Stimulated activated CD8-positive, alpha-beta memory T cell treated with anti-CD3 and anti-CD28 coated beads, Interleukin-2, amount 100 ng/mL, for 1 hour (primary cell): ENCODE measurements at places on chromosomes 2 and 18.

DNA sequence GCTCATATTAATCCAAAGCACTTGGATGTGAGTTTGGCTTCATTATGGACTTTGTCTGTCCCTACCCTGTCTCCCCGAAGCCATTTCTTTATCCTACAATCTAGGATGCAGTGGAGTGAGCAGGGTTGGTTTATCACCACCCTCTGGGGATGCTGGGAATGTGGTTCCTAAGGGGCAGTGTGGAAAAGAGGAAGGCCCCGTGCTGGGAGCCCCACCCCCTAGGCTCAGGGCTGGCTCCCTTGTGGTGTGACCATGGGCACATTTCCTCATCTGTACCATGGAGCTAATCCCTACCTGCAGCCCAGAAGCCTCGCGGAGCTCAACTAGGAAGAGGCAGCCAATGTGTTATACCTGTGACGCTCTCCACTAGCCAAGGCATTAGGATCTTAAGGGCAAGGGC, 92.5 kb downstream of the TGOLN2 start:
- no peak for DNase-seq

DNA sequence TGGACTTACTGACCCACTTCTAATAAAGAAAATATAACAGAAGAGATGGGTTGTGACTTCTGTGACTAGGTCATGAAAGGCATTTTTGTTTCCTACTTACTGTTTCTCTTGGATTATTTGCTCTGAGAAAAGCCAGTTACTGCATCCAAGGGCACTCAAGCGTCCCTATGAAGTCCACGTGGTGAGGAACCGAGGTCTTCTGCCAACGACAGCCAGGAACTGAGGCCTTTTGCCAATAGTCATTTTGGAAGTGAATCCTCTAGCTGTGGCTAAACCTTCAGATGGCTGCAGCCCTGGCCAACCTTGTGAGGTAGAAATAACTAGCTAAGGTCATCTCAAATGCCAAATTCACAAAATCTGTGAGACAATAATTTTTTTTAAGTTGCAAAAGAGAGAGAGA, 449.8 kb upstream of the RGPD4 start:
- no peak for DNase-seq

DNA sequence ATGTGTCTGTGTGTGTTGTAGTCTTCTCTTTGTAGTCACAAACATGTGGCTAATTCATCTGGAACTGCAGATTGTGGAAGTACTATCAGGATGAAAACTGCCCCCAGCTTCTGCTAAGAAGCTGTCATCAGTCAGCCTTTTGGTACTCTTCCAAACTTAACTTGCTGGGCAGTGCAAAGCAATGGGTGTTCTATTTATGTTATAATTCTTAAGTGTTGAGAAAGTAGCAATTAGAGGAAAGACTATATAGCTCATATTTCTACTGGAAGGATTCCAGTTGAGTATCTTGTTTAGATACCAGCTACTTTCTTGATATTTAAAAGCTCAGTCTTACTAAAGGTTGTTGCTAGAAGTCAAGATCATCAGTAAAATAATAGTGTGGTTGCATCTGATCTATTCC, 52.1 kb downstream of the SLC38A11 start:
- no peak for DNase-seq

- DNase-seq = no peak
Measured at GRCh38 chr2:80061881-80062280, 242.7 kb downstream of the LRRTM1 start.

- no peak for DNase-seq
Measured at GRCh38 chr2:239951129-239951734, 73.9 kb downstream of the NDUFA10 start.

GRCh38 chr2:214395040-214395439, 15.8 kb upstream of the VWC2L start:
- no peak for DNase-seq

DNA sequence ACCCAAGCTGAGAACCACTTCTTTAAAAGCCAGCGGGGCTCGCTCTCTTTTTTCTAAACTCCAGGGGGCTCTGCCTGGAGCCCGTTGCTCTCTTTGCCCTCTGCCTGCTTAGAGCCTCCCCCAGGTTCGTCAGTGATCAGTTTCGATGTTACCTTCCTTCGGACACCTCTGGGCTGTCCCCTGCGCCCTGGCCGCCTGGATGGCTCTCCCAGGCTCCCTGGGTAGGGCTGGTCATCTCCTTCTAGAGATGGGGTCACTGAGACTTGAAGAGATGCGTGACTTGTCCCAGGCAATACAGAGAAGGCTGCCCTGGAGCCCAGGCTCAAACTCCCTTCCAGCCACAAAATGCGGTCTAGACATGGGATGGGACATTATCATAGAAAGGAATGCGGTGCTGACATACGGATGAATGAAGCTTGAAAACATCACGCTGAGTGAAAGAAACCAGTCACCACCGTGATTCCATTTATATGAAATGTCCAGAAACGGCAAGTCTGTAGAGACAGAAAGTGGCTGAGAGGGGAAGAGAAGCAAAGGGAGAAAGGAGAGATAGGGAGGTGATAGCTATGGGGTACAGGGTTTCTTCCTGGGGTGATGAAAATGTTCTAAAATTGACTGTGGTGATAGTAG, 14.6 kb downstream of the KCNF1 start:
- DNase-seq = no peak

- no peak for DNase-seq
Measured at GRCh38 chr2:134785659-134786430, 52.6 kb upstream of the ACMSD start.

- DNase-seq = no peak
Measured at GRCh38 chr18:21342372-21342771, 100.3 kb downstream of the GREB1L start.
